ENCODE measurements at places on chromosomes 16 and 17.

GRCh38 chr17:74082886-74083285 lies 120.6 kb upstream of the RPL38 start:
- DNase-seq, result no peak

DNA sequence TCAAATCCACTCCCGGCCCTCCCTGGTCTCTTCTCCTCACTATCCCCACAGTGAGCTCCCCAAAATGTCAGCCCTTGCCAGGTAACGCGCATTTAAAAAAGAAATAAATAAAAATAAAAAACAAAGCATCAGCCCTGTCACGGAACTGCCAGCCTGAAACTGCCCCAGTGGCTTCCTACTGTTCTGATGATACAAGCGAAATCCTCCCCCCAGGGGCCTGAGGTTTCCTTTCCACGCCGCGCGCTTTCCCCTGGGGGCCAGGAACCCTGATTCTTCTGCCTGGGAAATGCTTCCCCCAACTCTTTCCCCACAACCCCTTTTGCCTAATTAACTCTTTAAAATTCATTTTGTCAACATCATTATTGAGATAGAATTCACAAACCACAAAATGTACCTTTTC lies 12.2 kb upstream of the RPH3AL start:
- no peak for DNase-seq

GRCh38 chr17:45270828-45271418 lies 9.0 kb upstream of the SPATA32 start:
- DNase-seq, result no peak

GRCh38 chr16:89280546-89281188 lies 63.2 kb downstream of the ZNF778 start:
- no peak for DNase-seq

DNA sequence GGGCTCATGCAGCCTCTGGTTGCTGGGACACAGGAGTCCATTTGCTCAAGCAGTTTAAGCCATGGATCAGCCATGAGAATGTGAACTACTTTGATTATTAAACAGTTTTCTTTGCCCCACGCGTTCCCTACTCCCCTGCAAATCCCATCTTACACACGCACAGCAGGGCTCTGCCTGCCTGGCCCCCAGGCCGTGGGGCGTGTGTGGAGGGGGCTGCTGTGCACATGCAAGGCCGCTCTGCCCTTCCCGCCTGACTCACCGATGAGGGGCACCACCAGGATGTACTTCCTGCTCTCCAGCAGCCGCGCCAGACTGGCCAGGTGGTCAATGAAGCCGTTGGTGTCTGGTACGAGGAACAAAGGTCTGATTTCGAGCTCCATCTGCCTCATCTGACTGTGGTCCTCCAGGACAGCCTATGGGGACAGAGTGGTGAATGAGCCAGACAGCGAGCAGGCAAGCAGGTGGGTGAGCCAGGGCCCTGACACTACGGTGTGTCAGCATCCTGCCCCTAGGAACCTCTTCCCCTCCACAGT lies 13.7 kb downstream of the HIC1 start:
- DNase-seq, result peak; percentile 29

- no peak for DNase-seq
Measured at GRCh38 chr17:41860254-41860931, 4.8 kb downstream of the KLHL11 start.

GRCh38 chr16:52861614-52862022 lies 191.1 kb downstream of the CHD9NB start:
- DNase-seq, result no peak

DNA sequence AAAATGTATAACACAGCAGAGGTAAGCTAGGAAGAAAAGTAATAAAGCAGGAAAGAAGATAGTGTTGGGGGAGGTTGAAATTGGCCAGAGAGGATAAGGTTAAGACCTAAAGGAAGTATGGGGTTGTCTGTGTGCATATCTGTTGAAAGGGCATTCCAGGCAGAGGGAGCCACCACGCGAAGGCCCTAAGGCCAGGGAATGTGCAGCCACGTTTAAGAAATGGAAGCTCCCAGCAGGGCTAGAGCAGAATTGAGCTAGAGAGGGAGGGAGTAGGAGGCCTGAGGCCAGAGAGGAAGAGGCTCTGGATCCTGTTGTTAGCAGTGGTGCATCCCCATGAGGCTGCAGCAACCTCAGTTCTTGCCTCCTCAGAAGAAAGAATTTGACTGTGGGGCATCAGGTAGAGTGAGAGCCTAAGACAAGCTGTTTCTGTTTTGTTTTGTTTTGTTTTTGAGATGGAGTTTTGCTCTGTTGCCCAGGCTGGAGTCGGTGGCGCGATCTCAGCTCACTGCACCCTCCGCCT lies 59.0 kb upstream of the CACNG5 start:
- DNase-seq, result no peak

DNA sequence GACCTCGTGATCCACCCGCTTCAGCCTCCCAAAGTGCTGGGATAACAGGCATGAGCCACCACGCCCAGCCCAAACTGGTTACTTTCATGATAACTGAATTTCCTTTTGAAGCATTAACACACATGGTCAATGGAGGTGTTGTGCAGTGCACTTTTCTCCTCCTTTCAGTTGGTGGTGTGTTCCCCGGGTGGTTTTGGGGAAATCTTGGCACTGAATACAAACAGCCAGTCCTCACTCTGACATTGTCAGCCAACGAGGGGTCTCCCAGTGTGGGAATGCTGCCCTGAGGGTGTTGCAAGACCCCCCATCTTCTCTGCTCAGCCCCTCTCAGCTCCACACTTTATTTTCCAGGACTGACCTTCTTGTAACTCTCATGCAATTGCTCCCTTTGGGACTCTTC lies 70.5 kb downstream of the SOX9 start:
- DNase-seq, result no peak

DNA sequence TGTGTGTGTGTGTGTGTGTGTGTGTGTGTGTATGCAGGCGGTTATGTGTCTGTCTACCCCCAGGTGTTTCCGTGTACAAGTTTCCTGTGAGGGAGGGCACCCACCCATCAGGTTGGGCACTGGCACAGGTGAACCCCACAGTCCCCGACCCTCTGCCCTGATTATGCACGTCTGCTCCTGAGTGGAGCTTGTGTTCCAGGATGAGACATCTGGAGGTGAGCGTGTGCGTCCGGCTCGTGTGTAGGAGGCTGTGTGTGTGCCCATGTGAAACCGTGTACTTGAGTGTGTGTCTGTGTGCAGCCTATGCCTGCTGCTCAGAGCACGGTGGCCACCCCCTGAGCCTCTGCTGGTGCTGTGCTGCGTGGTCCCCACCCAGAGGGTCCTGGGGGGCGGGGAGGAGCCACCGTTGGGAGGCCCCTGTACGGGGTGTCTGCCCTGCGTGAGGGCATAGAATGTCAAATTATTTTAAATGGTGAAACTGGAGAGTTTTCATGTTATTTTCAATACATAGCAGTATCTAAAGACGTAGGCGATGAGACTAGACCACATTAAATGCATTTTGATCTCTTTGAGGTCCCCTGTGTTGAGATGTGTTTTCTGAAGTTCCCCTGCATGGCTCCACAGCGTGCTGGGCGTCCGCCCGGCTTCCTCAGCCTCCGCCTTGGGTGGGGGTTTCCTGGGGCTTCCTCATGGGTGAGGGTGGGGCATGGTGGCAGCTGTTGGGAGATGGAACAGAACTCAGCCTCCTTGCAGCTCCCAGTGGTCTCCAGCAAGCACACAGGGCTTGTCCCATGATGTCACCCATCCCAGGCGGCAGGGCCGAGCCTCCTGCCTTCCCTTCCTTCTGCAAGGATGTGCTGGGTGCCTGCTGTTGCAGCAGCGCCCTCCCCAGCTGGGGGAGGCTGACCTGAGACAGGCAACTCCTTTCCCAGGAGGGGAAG lies 43.4 kb downstream of the KCNJ12 start:
- DNase-seq, result no peak

GRCh38 chr16:10817963-10818941 lies at the start of gene TVP23A:
TVP23A (minus strand) TSS chr16:10818794; CDS start chr16:10818493, 301 bp downstream.
- DNase-seq, result no peak

- DNase-seq, result no peak
Measured at GRCh38 chr16:68300734-68301459, 9.8 kb downstream of the SLC7A6OS start.

GRCh38 chr16:65809627-65810026 lies 556.9 kb upstream of the CDH5 start:
- peak; percentile 13 for DNase-seq

DNA sequence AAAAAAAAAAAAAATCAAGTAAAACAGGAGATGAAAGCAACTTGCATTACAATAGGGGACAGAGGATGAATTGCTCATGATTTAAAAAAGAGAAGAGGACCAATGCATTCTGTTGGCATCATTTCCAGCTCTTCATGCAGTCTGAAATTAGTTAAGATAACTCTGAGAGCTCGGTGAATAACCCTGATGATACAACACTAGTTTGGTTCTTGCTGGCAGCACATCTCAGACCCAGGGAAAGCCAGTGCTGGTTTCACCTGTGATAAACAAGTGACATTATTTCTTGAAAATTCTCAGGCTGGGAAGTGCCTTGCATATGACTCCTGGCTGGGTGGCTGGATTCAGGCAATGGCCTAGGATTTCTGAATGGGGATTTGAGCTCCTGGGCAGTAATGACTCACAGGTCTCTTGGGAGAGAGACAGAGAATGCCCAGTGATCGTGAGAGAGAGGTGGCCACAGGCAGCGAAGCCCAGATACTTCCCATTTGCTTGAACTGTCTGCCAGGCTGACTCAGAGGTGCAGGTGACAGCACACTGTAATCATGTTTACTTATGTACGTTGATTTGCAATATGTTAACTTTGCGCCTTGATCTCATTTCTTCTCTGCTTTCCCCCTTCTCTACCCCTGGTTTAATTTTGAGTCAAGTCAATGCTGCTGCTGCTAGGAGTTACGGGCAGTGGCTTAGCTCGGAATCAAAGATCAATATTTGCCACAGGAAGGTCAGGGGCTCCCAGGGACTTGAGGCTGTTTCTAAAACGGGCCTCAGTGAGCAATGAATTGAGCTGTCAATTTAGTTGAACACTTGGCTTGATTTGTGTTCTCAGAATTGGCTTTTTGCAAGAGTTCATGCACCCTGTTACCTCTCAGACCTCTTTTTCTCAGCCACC lies 27.1 kb downstream of the ARSG start:
- DNase-seq, result peak; percentile 49

DNA sequence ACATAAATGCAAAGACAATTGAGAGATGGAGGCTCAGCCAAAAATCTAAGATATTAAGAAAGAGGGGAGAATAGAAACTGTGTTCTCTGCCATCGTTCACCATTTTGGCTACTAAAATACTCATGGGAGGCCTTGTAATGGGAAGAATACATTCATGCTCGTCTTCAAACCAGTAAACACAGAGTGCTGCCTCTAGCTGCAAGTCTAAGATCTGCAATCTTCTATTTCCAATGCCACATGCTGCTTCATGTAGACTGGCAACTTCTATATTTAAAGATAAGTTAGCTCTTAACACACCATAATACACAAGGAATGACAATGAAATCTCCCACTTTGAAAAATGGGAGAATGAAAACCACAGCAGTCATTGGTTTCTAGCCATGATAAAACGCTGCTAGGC lies 387.3 kb downstream of the HS3ST3B1 start:
- no peak for DNase-seq

Data from cardiac fibroblast (primary cell).